Activated T-cell treated with anti-CD3 and anti-CD28 coated beads, Interleukin-2, amount 50 U/mL, for 24 hours (primary cell): ENCODE measurements at places on chromosomes 16 and 17.

DNA sequence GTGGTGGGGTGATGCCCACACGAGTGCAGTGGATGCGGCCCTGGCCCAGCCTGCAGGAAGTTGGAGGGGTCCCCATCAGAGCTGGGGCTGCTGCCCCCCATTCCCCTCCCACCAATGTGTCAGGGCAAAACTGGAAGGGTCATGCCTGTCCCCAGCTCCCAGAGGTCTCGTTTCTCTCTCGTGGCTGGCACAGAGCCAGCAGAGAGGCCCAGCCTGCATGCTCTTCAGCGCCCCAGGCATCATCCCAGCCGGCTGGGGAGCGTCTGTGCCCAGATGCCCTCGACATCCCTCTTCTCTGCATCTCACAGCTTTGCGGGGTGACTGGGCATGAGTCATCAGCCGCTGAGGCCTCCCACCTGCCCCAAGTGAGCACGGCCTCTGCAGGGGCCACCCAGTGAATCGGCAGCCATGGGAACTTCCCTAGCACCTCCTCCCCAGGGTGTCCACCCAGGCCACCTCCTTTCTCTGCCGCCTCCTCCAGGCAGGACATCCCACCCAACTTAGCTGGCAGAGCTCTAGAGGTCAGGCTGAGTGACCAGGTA lies 9.8 kb upstream of the CSNK1D start:
- DNase-seq = peak; percentile 74

- DNase-seq = no peak
Observed at GRCh38 chr16:48295488-48296281, 48.3 kb upstream of the ABCC11 start.

DNA sequence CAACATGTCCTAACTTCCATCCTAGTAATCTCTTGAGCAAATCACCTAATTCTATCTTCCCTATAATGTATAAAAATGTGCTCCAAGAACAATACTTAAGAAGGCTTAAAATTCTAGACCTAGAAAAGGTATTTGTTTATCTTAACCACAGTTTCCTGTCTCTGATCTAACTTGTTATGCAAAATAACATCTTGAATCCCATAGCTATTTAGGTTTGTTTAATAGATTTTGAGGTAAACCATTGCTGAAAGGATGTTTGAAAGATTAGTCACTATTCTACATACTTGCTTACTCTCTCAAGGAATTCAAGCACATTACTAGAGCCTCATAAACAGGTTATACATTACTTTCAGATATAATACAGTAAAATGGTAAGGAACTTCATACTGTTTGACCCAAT lies 13.0 kb downstream of the CA10 start:
- no peak for DNase-seq

GRCh38 chr17:66548659-66549310 lies 246.4 kb downstream of the PRKCA start:
- no peak for DNase-seq

- no peak for DNase-seq
Observed at GRCh38 chr17:12085076-12085949, 64.6 kb downstream of the MAP2K4 start.
